ENCODE measurements at places on chromosomes 13 and 19. TPM values are rescaled to one million over a fixed set of nuclear protein-coding genes. Genes with fewer than 3 reads are reported as not detected.

- DNase-seq: no peak
These were observed 349.5 kb downstream of the NDFIP2 start for GRCh38 chr13:79830426-79830825.

GRCh38 chr19:16043156-16043757, 33.0 kb upstream of the TPM4 start:
- DNase-seq: no peak

- DNase-seq: no peak
These were observed 5.7 kb downstream of the PALM3 start for GRCh38 chr19:14056069-14056666.

GRCh38 chr13:110217811-110218210, 89.1 kb downstream of the COL4A1 start:
- DNase-seq: no peak

DNA sequence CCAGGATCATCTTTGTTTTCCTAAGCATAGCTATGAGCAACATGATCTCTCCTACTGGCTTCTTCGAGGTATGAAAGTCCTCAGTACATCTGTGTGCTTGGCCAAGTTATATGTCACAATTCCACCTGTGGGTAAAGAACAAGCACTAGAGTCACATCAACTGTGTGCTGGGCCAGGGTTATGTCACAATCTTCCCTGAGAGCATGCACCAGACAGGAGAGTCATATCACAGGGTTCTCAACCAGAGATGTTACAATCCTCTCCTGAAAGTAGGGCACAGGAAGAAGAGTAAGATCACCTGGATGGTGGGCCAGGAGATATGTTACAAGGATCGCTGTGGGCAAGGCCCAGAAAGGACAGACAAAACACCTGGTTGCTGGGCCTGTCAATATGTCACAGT, 143.7 kb downstream of the ZNF675 start:
- DNase-seq: no peak

DNA sequence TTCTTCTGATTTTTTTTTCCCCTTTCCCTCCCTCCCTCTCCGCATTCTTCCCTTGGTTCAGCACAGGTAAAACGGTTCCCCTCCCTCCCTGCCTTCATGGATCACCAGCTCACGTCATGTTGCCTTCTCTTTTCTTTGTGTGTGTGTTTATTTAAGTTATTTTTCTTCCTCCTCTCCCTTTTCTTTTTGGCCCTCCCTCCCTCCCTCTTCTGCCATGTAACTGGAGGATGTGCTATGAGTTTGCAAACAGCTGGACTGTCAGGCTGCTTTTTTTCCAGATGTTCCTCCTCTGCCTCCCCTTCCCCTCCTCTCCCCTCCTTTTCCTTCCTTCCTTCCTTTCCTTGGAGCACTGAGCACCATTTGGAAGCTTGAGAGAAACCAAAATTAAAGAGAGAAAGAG, 2.0 kb downstream of the LENG9 start:
- DNase-seq: no peak

DNA sequence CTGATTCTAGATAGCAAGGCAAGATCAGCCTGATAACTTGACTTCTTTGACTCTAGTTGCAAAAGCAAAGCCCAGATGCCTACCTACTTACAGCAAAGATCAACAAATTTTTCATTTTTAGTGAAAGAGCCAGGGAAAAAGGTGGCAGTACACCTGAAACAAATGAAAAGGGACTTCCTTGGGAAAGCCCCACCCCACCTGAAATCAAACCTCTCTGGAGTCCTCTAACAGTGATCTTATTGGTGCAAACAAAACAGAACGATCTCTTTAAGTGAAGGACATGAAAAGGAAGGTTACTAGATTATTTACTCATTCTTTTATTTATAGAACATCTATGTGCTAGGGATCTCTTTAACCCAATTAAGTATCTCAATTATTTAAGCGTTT, 507 bp upstream of the LCP1 start:
- no peak for DNase-seq

GRCh38 chr13:48641404-48641803, 12.3 kb upstream of the CYSLTR2 start:
- DNase-seq: no peak

- no peak for DNase-seq
These were observed 56.1 kb downstream of the KL start for GRCh38 chr13:33072282-33072681.

DNA sequence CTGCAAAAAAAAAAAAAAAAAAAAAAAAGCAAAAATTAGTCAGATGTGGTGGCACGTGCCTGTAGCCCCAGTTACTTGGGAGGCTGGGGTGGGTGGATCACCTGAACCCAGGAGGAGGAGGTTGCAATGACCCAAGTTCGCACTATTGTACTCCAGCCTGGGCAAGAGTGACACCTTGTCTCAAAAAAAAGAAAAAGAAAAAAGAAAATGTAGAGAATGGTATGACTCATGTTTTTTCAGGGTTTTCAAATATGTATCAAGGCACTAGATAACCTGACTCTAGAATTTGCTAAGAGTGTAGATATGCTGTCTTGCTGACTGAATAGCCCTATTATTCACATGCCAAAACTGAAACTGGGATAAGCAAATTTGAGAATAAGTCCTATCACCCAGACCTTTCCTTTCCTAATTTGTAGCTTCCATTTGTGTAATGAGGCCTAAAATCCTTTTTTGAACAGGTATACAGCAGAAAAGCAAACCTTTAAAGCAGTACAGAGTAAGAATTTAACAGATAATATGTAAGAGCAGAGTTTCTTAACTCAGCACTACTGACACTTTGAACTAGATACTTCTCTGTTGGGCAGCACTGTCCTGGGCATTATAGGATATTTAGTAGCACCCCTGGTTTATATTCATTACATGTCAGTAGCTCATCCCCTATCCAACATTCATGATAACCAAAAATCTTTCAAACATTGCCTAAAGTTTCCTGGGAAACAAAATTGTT, 108.6 kb downstream of the ELF1 start:
- no peak for DNase-seq

- DNase-seq: no peak
These were observed 203.0 kb downstream of the ITGBL1 start for GRCh38 chr13:101655435-101655834.

The CALR3 gene
- not detected for total RNA-seq

The CERS1 gene
- 1.8 TPM for total RNA-seq

The PCP2 gene
- 4.7 TPM for total RNA-seq

The XRCC1 gene
- total RNA-seq: 33.6 TPM
